Fibroblast of mammary gland (primary cell): ENCODE measurements at places on chromosomes 12 and 14.

DNA sequence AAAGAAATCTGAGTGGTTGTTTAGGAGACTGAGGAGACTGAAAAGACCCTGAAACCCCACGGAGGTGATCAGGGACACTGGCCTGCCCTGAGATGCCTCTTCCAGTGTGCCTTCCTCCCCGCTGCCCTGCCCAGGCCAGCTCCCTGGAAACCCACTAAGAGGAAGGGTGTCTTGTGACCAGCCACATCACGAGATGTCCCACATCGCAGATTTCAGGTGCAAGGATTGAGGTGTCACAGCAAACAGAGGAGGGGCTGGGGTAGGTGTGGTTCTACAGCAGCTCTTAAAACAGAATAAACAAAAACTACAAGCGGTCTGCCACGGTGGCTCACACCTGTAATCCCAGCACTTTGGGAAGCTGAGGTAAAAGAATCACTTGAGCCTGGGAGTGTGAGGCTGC, 184.3 kb upstream of the C14orf180 start:
- DNase-seq: no peak

DNA sequence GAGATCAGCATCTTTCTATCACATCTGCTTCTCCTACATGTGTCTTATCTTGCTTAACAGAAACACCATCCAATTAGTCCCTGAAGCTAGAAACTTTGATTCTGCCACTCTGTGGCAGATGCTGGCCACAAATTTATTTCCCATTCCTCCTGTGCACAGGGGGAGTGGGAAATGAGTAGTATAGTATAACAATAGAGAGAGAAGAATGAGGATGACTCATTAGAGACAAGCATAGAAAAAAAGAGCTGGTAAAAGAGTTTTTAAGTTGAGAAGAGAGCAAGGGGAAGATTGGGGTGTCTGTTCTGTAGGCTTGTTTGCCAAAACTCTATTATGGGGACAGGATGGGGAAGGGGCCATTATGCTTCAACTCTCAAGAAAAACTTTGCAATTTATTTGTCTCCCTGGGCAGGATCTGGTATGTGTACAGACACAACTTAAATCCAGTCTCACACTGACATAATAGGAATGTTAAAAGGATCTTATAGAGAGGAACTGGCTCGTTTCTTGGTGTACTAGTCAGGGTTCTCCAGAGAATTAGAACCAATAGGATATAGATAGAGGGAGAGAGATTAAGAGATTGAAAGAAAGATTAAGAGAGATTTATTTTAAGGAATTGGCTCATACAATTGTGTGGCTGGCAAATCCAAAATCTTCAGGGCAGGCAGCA, 142.6 kb upstream of the CPSF6 start:
- peak; percentile 18 for DNase-seq

GRCh38 chr14:21521501-21521900, 4.6 kb downstream of the SALL2 start:
- peak; percentile 90 for DNase-seq

DNA sequence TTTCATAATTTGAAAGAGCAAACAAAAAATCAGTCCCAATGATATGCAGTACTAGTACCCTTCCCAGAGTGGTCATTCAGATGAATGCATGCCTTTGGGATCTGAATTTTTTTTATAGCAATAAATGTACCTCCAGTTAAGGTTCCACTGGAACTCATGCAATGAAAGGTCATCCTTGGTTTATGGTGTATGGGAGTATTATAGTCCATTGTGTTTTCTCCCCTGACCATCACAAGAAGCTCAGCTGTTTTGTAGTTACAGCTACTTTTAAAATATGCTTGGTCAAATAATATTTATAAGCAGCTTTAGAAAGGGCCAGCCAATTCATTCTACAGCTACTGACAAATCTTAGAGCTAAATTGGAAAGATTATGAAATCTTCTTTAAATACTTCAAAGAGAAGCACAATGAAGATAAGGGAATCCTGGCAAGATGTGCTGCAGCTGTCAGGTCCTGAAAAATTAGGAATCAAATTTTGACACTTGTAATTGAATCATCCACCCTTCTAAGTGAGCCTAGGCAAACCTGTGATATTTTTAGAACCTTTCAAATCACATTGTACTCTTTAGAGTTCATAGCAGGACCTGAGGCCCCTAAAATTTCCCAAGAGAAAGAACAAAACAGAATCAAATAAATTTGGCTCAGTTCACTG, 46.5 kb downstream of the IFT81 start:
- DNase-seq: no peak

DNA sequence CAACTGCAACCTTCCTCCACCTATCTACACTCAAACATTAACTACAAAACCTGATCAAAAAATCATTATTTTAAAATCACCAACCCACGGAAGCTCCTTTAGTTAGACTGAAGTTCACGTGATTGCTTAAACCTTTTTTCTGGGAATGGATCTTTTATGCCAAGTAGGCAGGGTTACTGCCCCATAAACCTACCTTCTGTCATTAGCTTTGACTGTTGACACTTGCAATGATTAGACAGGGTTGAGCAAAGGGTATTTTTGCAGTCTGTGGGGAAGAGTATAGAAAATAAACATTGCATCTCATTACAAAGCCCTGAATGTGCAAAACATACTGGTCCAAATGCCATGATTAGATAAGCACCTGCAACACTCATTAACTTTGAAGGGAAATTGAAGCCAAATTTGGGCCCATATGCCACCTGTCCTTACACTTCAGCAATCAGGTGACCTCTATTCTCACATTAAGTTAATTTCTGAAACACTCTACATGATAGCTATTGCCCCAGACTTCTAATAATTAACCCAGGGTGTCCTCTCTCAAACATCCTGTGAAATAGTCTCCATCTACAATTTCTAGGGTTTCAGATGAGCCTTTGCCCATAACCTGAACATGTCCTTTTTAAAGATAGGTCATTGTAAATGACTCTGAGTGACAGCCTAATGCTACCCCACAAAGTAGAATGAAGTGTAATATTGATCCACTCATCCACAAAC, 156.0 kb upstream of the PLEKHG7 start:
- DNase-seq: no peak

- DNase-seq: no peak
Measured at GRCh38 chr12:25942709-25943108, 15.8 kb upstream of the RASSF8 start.

- peak; percentile 57 for DNase-seq
Measured at GRCh38 chr12:29733060-29733459, 50.7 kb downstream of the TMTC1 start.

DNA sequence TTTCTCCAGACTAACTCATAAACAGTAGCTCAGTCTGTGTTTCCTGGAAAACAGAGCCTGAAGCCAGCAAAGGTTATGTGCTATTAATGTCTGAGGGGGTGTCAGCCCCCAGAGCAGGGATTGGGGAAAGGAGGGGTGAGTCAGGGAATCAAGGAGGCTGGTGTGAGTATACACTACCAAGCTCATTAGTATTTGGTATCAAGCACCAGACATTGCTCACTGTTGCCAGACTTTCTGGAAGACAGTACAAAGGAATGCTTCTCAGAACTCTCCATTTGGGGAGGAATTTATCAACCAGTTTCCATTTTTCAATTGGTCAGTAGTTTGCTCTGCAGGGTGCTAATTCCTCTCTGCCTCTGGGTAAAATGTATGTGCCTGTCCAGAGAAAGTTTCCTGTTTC, 443.4 kb downstream of the GLT1D1 start:
- no peak for DNase-seq

- peak; percentile 55 for DNase-seq
Measured at GRCh38 chr14:91753501-91754128, 21.7 kb upstream of the CATSPERB start.

DNA sequence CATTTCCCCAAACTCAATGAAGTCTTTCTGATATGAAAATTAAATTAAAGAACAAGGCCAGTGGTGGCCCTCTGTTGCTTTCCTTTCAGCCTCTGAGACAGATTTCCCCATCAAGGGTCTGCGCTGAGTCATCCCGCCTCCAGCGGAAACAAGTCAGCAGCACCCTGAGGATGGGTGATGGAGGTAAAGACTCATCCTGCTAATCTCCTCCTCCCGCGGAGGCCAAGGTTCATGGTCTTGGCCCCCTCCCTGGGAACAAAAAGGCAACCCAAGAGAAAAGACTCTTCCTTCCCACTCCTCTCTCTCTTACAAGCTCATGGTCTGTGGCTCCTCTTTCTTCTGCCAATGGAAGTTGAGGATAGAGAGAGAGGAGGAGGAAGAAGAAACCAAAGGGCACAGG, 9.0 kb upstream of the NUMB start:
- peak; percentile 87 for DNase-seq

GRCh38 chr12:61870658-61871484, 389.3 kb upstream of the USP15 start:
- DNase-seq: peak; percentile 4

- no peak for DNase-seq
Measured at GRCh38 chr12:57006809-57007475, 596 bp upstream of the ZBTB39 start.

DNA sequence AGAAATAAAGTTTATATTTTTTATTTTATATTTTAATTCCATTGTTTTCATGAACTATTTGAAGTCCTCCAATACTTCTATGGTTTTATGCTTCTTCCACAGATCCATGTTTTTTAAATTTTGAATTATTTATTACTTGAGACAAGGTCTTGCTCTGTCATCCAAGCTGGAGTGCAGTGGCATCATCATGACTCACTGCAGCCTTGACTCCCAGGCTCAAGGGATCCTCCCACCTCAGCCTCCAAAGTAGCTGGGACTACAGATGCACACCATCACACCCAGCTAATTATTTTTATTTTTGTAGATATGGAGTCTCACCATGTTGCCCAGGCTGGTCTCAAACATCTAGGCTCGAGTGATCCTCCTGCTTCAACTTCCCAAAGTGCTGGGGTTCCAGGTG, 28.8 kb upstream of the DLGAP5 start:
- DNase-seq: peak; percentile 53

- DNase-seq: no peak
Measured at GRCh38 chr14:101502761-101503392, 58.4 kb upstream of the DIO3 start.

- no peak for DNase-seq
Measured at GRCh38 chr14:103209506-103209905, 86.2 kb downstream of the TNFAIP2 start.

- DNase-seq: peak; percentile 85
Measured at GRCh38 chr12:46224386-46224785, 44.5 kb downstream of the SLC38A1 start.

DNA sequence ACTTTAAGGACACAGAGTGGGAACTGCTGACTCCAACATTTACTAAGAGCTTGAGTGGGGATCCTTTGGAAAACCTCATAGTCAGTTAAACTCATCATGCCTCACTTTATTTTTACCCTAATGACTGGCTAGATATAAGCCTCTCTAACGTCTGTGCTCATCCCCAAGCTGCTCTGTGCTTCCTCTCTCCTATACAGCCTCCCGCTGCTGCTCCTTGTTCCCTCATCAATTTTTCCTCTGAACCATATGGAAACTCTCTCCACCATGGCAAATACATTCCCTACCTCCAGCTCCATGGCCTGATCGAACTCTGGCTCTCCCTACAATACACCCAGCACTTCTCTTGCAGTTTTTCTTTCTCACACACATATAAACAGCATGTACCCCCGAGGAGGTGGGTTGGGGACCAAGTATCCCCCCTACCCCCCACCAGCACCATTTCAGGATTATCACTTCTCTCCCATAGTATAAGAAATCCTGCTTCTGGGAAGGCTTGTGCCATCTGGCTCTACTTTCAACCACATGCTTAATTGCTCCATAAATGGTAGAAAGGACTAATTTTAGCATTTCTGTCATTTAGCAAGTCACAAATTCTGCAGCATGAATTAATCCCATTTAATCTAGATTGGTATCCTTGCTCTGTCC, 39.2 kb upstream of the DYRK2 start:
- no peak for DNase-seq

DNA sequence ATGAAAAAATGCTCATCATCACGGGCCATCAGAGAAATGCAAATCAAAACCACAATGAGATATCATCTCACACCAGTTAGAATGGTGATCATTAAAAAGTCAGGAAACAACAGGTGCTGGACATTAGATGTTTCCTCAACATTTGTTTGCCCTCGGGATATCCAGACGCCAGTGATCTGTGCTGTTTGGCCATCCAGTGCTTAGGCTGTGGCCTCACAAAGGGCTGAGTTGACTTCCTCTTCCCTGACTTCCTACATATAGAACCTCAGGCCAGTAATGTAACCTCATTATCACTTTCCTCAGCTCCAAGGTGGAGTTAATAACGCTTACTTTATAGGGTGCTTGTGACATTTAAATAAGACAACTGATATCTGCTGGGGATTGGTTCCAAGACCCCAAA, 51.8 kb downstream of the SLC15A5 start:
- no peak for DNase-seq

- peak; percentile 73 for DNase-seq
Measured at GRCh38 chr14:58428118-58428683, 682 bp downstream of the KIAA0586 start.

DNA sequence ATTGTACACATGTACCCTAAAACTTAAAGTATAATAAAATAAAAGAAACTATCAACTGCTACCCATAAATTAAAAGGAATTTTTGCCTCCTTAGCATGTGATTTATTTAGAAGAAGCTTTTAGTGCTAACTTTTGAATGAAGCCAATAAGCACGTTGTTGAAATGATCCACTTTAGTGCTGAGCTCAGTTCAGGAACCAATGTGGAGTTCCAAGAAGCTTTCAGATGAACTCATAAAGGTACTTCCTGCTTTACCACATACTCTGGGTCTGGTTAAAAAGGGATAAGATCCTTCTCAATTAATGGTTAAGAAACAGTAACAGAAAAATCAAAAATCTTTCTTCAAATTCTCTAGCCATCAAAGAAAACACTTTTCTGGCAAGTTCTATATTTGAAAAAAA, 39.4 kb downstream of the TMTC1 start:
- DNase-seq: peak; percentile 49

DNA sequence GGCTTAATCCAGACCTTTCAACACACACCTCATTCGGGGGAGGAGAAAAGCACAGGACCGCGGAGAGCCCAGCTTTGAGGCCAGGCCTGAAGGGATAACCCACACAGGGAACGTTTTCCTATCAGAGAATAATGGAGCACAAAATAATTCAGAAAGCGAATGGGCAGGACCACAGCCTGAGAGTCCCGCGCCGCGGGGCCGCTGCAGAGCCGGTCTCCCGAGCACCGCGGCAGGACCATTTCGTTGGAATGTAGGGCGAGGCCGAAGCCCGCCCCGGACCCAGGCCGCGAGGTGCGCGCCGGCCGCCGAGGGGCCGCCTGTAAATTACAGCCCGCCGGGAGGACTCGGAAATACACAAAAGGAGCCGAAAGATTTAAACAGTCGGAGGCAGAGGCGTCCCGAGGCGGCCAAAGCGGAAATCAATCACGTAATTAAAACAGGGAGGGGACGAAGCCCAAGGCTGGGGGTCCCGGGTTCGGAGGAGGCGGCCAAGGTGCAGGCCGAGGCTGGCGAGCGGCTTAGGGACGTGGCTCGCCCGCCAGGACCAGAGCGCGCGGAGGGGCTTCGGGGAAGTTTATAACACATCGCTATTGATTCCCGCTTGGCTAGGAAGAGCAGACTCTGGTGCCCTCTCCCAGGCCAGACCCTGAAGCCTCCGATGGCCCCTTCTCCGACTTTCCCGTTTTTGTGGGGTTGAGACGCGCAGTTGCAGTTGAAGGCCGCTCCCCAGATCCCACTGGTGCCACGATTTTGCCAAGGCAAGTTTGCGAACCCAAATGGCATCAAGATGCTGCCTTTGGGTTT, 6.3 kb upstream of the HOXC4 start:
- DNase-seq: no peak
